NCI-H2081 treated with DMSO at 0.1 percent for 48 hours (cell line): ENCODE measurements at places on chromosomes 6 and 20.

DNA sequence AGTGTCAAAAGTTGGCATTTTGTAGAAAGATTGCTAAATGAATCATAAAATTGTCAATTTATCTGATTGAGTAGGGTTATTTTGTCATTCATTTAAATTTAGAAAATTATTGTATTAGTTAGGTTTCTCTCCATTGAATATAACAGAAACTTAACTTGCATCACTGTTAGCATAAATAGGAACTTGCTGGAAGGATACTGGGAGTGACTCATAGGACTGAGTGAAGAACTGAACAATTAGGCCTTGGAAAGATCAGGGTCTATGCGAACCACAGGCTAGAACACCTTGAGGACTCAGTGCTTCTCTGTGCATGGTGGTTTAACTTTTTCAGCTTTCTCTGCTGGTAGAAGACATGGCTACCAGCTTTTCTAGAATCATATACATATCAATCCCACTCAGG is 67.7 kb upstream of the IFNGR1 start:
- DNase-seq = no peak

- DNase-seq = no peak
These were observed 4.9 kb downstream of the SLC22A2 start for GRCh38 chr6:160253714-160254113.

DNA sequence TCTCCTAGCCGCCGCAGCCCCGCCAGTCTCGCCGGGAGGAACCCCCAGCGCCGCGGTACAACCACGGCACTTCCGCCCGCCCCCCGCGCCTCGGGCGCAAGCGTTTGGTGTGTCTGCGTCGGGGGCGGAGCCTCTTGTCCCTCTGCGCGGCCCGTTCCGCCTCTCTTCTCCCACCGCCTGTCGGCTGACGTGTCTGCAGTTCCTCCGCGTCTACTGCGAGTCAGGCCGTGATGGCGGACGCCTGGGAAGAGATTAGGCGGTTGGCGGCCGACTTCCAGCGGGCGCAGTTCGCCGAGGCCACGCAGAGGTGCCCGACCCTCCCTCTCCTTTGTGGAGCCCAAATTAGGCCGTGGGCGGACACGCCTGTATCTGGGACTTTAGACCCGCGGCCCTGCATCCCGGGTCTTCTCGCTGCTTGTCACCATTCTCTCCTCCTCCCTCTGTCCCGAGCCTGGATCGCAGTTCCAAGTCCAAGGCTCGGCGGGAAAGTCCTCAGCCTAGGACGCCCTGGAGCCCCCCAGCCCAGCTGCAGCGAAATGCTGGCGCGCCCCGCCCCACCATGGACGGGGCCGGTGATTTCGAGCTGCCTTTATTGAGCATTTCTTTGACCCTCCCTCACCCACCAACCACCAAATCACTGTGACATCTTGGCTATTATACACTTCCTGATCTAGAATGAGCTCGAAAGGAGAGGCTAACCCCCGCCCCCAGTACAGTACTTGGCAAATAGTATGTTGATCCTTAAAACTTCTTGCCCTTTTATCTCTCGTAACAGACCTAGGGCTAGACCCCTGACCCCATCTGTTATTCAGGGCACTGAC is at the start of gene UFL1:
TSS of gene UFL1 (plus strand) at position 163 of the 821 bp plus-strand sequence. CDS start at position 231, 68 bp downstream.
- peak; percentile 53 for DNase-seq

DNA sequence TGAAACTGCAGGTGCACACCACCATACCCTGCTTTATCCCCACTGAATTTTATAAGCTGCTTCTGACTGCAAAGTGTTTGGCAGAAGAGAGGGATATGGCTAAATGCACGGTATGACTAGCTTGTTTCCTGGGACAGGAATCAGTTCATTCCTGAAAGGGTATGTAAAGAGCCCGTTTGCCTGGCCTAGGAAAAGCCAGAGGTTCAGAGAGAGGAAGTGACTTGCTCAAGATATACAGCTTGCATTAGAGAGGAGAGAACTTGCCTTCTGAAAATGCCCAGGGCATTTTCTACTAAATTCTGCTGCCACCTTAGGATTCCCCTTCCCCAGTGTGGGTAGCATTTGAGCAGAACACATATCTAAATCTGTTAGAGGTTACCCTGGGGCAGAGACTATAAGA is 683 bp upstream of the GCNT2 start:
- no peak for DNase-seq

DNA sequence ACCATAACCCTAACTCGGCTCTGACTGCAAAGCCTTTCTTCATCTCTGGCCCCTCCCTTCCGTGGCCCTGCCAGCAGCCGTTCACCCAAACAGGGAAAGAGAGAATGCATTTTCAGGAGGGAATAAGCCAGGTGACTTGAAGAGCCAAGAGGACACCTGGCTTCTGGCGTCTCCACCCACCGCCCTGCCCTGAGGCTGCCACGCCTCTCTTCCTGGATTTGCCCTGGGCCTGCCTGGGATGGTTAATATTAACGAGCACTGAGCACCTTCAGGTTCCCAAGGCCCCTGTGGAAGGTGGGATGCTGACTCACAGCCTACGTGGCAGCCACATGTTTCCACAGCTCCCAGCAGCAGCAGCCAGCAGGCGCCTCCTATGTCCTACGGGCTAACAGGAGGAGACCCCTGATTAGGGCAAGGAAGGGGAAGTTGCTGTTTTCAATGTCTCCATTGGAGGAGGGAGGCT is 138.0 kb upstream of the RREB1 start:
- no peak for DNase-seq

DNA sequence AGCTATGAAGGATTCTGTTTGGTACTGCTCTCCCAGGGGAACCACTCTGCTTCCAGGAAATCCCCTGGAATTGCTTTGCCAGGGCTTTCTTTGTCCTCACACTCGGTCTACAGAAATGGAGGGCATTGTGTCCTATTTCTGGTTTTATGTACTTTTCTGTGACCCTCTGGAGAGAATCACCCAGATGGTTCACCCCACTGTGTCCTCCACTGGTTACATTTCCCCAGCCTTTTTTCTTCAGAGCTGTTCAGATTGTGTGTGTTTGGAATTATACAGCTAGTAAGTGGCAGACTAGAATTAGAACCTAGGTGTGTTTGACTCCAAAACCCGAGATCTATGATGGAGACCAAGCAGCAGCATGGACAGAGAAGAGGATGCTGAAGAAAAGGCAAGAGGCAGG is 80.8 kb downstream of the CD164 start:
- no peak for DNase-seq

GRCh38 chr6:23174781-23175361 is 605.5 kb downstream of the HDGFL1 start:
- no peak for DNase-seq

GRCh38 chr20:36274181-36274841 is 31.8 kb upstream of the DLGAP4 start:
- DNase-seq = no peak

DNA sequence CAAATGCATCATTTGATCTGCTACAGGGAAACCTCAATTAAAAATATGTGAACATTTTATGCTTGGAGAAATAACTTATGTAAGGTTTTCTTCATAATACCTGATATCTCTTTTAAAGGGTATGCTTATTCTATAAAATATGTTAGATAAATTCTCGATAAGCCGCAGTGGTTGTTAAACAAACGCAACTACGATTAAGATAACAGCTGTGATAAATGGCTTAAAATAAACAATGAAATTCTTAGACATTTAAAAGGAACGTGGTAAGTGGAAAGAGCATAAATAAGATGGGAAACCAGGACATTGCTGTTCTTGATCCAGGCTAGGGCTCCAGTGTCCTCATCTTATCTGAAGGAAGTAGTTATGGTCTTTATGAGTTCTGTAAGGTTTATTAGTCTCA is 415.9 kb downstream of the CD83 start:
- DNase-seq = no peak

- no peak for DNase-seq
These were observed 20.5 kb upstream of the GJA10 start for GRCh38 chr6:89873721-89874120.

DNA sequence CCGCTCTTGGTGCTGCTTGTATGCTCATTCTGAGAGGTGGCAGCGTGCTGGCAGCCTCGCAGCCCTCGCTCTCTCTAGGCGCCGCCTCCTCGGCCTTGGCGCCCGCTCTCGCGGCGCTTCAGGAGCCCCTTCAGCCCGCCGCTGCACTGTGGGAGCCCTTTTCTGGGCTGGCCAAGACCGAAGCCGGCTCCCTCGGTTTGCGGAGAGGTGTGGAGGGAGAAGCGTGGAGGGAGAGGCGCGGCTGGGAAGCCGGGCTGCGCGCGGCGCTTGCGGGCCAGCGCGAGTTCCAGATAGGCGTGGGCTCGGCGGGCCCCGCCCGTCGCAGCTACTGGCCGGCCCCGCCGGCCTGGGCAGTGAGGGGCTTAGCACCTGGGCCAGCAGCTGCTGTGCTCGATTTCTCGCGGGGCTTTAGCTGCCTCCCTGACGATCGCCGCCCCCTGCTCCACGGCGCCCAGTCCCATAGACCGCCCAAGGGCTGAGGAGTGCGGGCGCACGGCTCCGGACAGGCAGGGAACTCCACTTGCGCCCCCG is 19.5 kb upstream of the FAM8A1 start:
- no peak for DNase-seq

DNA sequence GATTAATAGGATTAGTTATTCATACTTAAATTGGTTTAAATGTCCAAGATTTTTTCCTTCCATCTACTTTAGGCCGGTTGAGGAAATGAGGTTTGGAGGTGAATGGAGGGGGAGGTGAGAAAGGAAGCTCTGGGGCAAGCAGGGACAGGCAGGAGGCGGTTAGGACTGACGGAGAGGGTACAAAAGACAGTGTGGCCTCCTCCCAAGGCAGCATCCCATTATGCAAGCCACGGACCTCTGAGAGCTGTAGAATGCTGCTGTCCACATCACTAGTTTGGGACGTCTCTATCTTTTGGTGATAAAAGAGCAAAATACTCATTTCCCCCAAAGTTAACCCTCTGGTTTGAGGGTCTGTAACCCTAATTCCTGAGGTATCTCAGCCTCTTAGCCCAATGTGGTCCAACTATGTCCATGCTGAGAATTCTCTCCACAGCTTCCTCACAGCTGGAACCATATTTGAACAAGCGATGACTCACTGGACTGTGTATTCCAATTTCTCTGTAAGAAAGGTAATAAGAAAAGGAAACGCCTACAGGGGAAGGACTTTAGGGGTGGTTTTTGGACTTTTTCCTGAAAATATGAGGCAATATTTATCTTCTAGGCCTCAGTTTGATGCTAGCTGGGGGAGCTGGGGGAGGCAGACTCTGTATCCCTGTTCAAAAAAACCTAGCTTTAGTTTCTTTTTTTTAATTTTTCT is 172.2 kb downstream of the TFAP2B start:
- no peak for DNase-seq

GRCh38 chr6:147407571-147407970 is 100.9 kb upstream of the SAMD5 start:
- DNase-seq = no peak
